CD4-positive, alpha-beta T cell treated with Interleukin-4 for 4 hours (primary cell): ENCODE measurements at places on chromosomes 7 and 10.

GRCh38 chr10:57314046-57314445, 953.0 kb upstream of the ZWINT start:
- DNase-seq = no peak

DNA sequence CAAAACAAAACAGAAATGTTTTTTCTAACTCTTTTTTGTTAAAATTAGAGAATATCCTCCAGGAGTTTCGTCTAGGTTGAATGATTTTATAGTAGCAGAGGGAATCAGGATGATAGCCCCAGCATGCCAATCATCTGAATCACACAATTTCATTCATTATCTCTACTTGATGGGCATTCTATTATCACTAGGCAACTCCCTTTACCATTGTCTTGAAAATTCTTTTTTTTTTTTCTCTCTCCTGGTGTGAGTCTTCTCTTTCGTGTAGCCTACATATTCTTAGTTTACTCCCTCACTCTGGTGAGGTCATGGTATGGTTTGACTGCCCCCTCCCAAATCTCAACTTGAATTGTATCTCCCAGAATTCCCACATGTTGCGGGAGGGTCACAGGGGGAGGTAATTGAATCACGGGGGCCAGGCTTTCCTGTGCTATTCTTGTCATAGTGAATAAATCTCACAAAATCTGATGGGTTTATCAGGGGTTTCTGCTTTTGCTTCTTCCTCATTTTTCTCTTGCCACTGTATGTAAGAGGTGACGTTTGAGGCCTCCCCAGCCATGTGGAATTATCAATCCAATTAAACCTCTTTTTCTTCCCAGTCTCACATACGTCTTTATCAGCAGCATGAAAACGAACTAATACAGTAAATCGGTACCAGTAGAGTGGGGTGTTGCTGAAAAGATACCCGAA, 105.0 kb downstream of the OTUD1 start:
- DNase-seq = no peak

- DNase-seq = no peak
Measured at GRCh38 chr7:37108615-37109014, 340.0 kb downstream of the ELMO1 start.

- DNase-seq = no peak
Measured at GRCh38 chr7:13802651-13803050, 186.8 kb downstream of the ETV1 start.

DNA sequence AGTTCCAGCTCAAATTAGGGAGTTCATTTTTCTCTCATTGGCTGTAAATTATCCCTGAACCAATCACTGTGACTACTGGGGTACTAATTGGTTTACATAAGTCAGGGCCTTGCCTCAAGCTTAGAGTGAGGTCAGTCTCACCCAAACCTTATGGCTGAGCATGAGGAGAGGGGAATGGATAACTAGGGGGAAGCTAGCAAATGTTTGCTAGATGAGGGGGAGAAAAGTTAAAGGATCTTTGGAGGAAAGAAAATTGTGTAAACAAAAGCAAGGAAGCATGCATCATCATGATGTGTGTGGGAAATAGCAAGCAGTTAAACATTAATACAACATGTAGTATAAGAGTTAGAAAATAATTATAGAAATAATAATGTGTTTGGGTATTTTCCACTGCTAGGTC, 121.9 kb downstream of the BBS9 start:
- no peak for DNase-seq

DNA sequence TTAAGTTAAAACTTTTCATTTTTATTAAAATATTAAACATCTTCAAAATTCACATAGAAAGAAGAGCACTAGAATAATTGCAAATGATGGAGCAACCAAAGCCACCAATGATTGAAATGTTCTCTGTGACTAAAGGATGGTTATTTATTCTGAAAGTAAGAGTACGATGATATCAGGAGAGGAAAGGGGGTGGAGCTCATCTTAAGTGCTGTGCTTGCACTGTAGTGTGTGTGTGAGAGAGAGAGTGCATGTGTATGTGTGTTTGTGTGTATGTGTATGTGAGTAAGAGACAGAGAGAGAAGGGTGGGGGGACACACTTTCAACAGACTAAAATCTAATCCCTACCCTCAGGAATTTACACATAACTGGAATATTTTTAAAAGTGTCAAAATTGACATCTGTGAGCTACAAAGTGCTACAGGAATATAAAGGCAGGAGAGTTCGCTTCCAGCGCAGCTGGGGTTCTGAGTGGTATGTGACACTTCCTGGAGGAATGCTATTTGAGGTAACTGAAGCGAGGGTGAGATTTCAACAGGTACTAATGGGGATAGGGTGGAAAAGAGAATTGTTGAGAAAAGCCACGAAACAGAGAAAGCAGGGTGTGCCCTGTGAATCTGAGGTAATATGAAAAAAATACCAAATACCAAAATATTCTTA, 57.2 kb upstream of the SMNDC1 start:
- DNase-seq = peak; percentile 13

- DNase-seq = no peak
Measured at GRCh38 chr10:4212111-4212630, 427.2 kb upstream of the KLF6 start.

DNA sequence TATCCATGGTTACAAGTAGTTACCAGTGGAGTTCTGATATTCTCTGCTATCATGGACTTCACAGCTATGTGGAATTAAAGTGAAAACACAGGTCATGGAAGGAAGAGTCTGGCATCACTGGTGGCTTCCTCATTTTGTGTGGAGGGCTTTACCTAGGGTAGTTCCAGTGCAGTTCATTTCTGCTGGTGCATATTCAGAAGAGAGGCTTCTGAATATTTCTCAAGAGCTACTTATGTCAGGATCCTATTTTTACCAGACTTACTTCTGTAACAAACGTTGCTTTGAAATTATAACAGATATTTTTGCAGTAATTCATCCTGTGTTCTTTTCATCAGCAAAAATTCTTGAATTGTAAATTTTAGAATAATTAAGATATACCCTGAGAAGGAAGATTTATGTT, 236.5 kb upstream of the NPSR1 start:
- DNase-seq = no peak

GRCh38 chr10:129870474-129870757, 93.7 kb downstream of the EBF3 start:
- no peak for DNase-seq

DNA sequence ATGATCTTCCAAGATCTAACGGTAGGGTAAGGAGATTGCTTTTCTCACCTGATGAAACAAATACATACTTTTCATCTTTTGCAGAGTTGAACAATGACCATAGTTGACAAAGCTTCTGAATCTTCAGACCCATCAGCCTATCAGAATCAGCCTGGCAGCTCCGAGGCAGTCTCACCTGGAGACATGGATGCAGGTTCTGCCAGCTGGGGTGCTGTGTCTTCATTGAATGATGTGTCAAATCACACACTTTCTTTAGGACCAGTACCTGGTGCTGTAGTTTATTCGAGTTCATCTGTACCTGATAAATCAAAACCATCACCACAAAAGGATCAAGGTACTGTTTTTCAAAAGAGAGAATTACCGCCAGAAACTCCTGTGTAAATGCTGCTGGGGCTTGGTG, 79.9 kb downstream of the ANKRD61 start:
- DNase-seq = no peak

- no peak for DNase-seq
Measured at GRCh38 chr7:101631224-101631714, 2.2 kb upstream of the MYL10 start.

- no peak for DNase-seq
Measured at GRCh38 chr7:109322833-109323232, 753.2 kb downstream of the DNAJB9 start.

DNA sequence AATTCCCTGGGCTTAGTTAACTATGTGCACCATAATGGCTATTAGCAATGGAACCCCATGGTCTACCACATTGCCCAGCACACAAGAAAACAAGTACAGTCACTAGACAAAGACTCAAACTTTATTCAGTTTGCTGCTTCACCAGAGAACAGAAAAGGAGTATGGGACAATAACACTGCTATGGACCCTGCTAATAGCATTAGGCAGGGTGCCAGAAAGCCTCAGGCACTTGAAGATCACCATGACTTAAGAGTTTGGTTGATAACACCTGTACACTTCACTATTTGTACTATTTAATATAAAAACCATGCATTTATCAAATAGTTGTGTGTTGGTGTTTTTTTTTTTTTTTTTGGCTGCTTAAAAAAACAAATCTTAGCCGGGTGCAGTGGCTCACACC, 159.6 kb downstream of the KMT2E start:
- DNase-seq = no peak

GRCh38 chr7:149723795-149724495, 49.4 kb downstream of the ZNF467 start:
- no peak for DNase-seq

- DNase-seq = no peak
Measured at GRCh38 chr7:88202278-88202677, 17.6 kb downstream of the SRI start.

DNA sequence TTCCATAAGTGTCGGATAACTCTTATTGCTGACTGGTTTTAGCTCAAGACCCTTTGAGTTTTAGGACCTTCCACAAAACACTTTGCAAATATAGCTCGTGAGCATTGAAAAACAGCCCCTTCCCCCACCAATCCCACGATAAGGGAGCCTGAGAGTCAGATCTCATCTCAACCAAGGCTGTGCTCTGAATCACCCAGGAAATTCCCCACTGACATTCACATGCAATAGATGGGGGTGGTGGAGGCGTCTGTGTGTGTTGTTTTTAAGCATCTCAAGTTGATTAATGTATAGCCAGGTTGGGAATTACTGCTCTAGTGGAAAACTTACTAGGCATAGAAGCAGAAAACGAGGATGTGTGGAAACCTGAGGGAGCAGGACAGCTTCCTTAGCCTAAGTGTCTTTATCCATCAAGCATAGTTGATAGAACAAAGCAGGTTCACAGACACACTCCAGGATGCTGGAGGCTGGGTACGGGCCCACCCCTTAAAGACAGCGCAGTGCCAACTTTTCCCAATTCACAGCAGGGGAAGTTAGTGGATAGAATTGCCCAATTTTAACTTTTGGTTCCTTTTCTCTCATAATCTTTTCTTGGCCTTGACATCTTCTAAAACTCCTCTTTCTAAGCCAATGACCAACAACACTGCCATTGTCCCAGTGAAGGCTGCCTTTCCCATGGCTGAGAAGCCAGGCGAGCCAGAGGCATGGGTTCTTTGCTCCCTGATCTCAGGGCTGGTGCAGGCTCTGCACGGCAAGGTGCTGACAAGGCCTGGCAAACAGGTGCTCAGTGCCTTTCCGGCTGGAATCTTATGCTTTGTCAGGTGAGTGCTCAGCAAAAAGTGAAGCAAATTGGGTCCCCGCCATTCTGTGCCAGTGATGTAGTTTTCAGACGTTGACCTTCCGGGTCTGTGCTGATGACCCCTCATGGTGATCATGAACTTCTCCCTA, 98.5 kb upstream of the INSIG1 start:
- no peak for DNase-seq

- no peak for DNase-seq
Measured at GRCh38 chr7:40700653-40701421, 566.0 kb downstream of the SUGCT start.

- DNase-seq = no peak
Measured at GRCh38 chr7:40887099-40887498, 752.3 kb downstream of the SUGCT start.

GRCh38 chr10:11082526-11082925, 64.9 kb downstream of the CELF2 start:
- no peak for DNase-seq

DNA sequence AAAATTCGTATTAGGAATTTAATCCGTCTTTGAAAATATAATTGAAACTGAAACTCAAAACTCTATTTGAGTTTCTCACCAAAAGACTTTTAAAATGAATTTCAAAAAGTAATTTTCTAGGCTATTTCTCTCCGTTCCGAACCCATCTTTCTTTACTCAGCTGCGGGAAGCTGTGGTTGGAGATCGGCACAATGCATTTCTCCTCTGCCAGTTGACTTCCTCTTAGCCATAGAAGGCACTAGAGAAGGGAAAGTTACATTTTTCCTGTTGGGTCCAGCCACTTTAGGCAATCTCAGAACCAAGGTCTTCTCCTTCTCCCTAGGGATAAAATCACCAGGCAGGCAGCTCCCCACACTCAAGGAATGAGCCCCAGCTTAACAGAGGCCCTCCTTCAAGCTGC, 133.6 kb upstream of the COL1A2 start:
- no peak for DNase-seq

- no peak for DNase-seq
Measured at GRCh38 chr10:86899132-86899531, 58.3 kb downstream of the MMRN2 start.

DNA sequence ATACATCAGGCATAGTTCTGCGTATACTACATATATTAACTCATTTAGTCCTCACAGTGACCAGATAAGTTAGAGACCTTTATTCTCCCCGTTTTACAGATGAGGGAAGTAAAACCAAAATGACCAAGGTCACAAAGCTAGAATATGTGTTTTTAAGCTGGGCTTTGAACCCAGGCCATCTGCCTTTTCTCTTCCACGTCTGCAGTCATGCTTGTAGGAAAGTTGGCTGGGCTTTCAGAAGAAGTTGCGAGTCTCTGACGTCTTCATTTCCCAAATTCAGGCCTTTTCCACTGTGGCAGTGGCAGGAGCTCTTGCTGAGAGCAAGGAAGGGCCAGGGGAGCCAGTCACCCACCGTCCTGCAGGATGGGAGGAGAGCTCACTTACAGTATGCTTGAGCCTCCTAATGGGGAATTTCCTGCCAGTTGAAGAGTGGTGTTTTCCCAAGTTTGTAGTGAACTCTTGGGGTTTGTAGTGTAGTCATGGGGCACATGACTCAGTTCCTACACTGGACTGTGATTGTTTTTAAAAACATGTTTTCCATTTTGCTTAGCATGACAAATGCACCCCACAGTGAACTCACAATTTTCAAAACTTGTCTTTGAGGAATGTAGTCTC, 34.2 kb downstream of the CYP17A1 start:
- DNase-seq = peak; percentile 30

DNA sequence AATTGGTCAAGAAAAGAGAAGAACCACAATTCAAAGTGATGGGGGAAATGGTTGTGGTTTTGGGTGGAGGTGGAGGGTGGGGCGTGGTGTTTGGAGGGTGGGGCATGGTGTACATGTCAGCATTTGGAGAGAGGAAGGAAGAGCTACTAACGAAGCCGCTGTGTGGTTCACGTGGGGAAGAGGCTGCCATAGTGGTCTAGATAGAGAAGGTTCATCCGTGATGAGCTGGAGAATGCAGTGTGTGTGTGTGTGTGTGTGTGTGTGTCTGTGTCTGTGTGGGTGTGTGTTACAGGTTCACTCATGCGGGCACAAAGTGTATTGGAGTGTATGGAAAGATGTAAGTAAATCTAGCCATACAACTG, 6.1 kb upstream of the VCL start:
- peak; percentile 91 for DNase-seq

DNA sequence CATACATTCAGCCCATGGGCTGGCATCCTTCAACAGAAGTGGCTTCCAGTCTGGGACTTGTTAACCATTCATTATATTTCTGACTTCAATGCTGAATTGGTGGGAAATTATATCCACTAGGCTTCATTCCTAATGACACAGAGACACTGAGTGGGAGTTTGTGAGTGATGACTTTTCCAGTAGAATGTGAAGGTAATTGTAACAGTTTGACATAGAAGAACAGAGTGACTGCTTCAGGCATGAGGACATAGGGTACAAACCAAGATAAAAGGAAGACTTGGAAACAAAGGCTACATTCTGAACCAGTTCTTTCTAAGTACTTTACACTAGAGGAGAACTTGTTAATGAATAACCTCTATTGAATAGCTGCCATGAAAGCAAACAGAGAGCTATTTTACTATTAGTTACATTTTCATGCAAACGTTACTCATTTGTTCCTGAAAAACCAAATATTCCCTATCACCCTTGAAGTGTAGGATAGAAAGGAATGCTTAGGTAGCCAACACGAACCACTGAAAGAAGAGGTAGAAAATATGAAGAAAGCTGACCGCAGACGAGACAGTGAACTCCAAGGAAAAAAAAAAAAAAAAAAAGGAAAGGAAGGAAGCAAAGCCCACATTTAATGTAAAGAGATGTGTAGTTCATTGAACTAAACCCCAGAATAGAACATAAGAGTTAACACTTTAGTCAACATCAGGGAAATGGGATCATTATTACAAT, 237.0 kb upstream of the SEMA3C start:
- DNase-seq = no peak
